Kidney glomerular epithelial cell (primary cell): ENCODE measurements at places on chromosomes 7 and 10.

GRCh38 chr10:102229810-102230263 lies 3.7 kb downstream of the ELOVL3 start:
- DNase-seq, result peak; percentile 47

DNA sequence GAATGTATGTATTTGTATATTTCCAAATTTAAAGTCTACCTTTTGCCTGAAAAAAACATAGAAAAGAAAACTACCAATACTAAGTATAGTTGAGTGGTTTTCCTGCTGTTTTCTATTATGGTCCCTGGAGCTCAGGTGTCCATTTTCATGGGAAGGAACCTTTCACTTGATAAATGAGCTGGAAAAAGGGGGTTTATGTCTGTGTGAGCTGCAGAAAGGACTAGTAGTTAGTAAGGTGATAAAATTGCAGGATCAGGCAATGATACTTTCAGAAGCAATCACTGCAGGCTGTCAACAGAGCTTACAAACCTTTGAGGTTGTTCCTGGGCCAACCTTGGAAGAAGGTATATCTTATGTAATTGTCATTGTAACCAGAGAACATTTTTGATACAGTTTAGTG lies 48.0 kb downstream of the ST7 start:
- DNase-seq, result no peak

- DNase-seq, result no peak
These were observed 18.1 kb upstream of the GPR141 start for GRCh38 chr7:37665352-37666022.

GRCh38 chr7:108226816-108227299 lies 96.7 kb upstream of the LAMB4 start:
- DNase-seq, result peak; percentile 77

- DNase-seq, result peak; percentile 26
These were observed 10.6 kb upstream of the LIPM start for GRCh38 chr10:88791924-88792323.

DNA sequence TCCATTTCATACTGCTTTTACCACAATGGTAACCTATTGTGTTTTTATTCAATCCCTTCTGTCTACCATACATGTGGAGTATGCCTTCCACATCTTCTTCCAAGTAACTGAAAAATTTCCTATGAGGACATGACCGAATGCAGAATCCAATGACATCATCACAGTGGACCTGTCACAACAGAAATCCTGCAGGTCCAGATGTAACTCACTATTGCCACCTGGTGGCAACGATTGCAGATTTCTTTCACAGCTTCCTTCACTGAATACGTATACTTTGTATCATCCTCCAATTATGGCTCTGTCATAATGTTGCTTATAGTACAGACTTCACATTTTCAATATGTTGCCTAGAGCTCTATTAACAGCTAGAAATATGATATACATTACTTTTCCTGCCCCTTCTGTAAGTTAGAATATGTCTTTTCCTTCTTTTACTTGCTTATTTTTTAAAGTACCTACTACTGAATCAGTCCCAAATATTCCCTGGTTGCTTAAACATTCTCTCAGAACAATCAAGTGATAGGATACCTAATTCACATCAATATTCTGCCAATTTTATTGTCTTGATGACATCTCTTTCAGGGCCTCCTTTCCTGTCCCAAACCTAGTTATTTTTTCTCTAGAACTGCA lies 45.4 kb downstream of the SLC13A1 start:
- DNase-seq, result peak; percentile 93

- no peak for DNase-seq
These were observed 75.0 kb upstream of the SFMBT2 start for GRCh38 chr10:7485799-7486198.

GRCh38 chr10:71995887-71996575 lies 31.8 kb downstream of the CHST3 start:
- no peak for DNase-seq

GRCh38 chr7:108167460-108167859 lies 37.3 kb upstream of the LAMB4 start:
- DNase-seq, result no peak

- DNase-seq, result no peak
These were observed 283.8 kb upstream of the SHH start for GRCh38 chr7:156095908-156096539.

GRCh38 chr7:142568435-142569097 lies 180.7 kb upstream of the PRSS1 start:
- DNase-seq, result peak; percentile 79

GRCh38 chr10:91924212-91925021 lies 847 bp downstream of the BTAF1 start:
- peak; percentile 34 for DNase-seq

GRCh38 chr10:3773460-3774017 lies 11.5 kb downstream of the KLF6 start:
- no peak for DNase-seq

DNA sequence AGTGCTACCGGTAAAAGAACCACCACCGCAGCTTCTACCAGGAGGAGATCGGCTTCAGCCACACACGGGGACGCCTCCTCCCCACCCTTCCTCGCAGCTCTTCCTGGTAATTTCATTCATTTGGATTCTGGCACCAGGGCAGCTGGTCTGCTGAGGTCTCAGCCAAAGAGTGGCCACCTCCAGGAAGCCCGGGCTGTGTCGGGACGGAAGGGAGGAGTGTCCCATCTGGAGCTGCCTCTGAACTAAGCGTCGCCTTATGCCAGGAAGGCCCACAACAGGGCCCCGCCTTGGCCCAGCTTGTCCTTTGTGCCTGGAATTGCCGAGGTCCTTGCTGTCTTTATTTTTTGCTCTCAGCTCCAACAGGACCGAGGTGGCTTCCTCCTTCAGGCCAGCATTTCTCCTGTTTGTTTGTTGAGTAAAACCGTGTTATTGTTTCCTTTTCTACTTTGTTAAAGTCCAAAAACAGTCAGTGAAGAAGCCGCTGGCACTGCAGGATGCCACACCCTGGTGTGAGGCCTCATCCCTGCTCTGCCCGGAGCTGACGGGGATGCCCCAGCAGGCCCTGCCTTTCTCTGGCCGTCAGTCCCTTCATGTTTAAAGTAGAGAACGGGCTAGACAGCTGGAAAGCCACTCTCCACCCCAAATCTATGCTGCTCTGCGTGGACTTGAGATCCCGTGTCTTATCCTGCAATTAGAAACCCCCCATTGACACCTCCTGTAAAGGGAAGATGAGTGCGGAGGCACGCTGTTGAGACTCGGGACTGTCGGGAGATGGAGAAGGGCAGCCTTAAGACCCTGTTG lies 24.5 kb upstream of the TTYH3 start:
- no peak for DNase-seq
